ENCODE measurements at places on chromosomes 12 and 14.

DNA sequence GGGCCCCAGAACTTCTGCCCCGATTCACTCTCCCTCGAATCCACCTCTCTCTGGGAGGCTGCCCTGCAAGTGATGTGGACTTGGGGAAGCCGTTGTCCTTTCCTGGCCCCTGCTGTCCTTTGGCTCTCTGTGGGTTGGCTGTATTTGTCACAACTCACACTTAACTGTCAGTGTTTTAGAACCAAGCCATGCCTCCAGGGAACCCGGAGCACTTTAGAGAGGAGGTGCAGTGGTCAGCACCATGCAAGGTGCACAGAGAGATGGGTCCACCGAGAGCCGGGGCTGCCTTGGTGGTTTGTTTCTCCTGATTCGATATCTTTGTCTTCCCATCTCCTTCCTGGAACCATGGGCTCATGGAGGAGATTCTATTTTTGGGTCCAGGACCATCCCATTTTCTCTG lies 129.5 kb upstream of the RTL1 start:
- DNase-seq, result no peak

DNA sequence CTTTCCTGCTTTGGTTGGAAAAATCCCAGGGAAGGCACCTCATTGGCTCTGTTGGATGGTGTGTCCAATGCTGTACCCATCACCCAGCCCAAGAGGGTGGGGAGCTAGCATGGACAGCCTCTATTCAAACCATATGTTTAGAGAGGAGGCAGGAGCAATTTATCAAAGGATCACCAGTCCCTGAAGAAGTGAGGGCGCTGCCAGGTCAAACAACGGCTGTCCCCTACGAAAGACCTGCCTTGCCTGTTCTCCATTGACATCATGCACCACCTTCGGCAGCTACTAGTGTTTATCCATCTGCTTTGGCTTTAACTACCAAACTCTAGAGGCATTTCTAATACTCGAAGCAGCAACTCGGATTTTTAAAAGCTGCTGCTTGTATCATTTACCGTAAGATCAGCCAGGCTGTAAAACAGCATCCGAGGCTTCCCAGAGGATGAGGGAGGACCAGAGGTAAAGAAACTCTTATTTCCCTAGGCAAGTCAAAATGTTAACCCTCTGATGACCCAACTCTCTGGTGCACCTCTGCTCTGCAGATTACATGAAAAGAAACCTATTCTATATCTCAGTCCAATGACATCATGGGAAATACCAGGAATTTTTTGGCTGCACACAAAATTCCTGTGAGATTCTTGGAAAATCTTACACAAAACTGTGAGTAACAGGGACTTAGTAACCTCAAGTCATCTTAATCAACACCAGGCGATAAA lies 720.9 kb upstream of the TBX3 start:
- no peak for DNase-seq

- DNase-seq, result no peak
Observed at GRCh38 chr12:1758887-1759286, 61.5 kb upstream of the LRTM2 start.

GRCh38 chr12:121955258-121956237 lies 37.2 kb downstream of the CFAP251 start:
- DNase-seq, result no peak

- no peak for DNase-seq
Observed at GRCh38 chr12:62933602-62934238, 1.2 kb downstream of the PPM1H start.

- DNase-seq, result no peak
Observed at GRCh38 chr14:76636602-76637001, 124.7 kb upstream of the VASH1 start.

GRCh38 chr12:49750027-49750995 lies 9.0 kb downstream of the TMBIM6 start:
- peak; percentile 34 for DNase-seq

- no peak for DNase-seq
Observed at GRCh38 chr14:68497011-68497410, 295.9 kb downstream of the ZFP36L1 start.

DNA sequence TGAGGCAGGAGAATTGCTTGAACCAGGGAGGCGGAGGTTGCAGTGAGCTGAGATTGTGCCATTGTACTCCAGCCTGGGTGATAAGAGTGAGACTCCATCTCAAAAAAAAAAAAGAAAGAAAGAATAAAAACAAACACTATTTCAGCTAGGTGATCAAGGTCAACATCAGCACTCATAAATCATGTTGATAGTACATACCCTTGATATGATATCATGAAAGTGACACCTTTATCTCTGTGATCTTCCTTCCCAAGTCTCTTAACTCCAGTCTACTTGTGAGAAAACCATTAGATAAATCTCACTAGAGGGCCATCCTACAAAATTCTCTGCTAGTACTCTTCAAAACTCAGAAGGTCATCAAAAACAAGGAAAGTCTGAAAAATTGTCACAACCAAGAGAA lies 44.2 kb upstream of the PTGR2 start:
- DNase-seq, result no peak

DNA sequence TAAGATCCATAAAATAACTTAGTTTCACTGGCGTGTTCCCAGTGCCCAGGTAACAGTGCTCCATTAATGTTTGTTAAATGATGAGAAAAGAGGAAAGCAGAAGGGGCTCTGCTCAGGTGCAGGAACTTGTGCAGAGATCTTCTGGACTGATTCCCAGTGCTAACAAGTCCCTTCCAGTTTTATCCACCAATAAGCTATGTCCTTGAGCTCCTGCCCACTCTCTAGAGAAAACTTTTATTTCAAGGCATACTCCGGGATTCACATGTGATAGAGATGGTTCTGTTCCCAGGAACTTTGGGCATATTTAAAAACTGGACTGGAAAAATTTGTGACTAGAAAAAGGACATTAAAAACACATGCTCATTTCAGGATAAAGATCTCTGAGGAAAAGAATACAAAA lies 1.9 kb downstream of the GYS2 start:
- DNase-seq, result no peak

DNA sequence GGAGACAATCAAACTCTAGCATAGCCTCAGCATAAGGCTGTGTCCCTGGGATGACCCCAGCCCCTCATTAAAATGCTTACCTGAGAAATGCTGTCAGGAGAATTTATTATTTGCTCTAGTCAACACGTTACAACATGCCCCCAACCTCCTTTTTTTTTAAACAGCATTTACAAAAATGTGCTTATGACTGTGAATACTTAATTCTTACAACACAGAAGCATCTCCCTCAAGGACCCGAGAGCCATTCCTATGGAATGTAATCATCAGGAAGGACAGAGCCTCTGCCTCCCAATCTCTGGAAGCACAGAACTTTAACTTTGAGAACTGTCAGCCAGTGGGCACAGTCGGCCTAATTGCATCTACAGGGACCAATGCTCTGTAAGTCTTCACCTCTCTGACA lies 136.6 kb upstream of the OVCH1 start:
- DNase-seq, result no peak

DNA sequence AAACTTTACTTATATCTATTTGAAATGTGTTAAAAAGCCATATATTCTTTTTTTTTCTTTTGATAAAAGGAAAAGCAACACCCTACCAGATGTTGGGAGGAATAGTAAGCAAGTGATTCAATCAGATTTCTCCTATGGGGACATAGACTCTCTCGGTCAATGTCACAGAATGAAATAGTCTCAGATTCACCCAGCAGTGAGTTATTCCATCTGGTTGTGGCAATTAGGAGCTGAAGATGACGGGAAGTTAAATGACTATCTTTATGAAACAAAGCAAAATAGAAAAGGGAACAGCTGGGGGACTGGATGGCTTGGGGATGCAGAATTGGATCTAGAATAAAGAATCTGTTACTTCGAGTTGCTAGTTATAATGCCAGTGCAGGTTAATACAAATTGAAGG lies 857.0 kb downstream of the NRXN3 start:
- no peak for DNase-seq
